ENCODE measurements at places on chromosomes 11 and 22. TPM values are rescaled to one million over a fixed set of nuclear protein-coding genes. Genes with fewer than 3 reads are reported as not detected.

Gene APOL5
- total RNA-seq: 0.69 TPM

Gene KCNA4
- total RNA-seq: 0.11 TPM

- DNase-seq: no peak
These were observed 492.6 kb downstream of the CNTN5 start for GRCh38 chr11:99513368-99513767.

- DNase-seq: no peak
These were observed 58.5 kb downstream of the GUCY1A2 start for GRCh38 chr11:106959800-106960199.

DNA sequence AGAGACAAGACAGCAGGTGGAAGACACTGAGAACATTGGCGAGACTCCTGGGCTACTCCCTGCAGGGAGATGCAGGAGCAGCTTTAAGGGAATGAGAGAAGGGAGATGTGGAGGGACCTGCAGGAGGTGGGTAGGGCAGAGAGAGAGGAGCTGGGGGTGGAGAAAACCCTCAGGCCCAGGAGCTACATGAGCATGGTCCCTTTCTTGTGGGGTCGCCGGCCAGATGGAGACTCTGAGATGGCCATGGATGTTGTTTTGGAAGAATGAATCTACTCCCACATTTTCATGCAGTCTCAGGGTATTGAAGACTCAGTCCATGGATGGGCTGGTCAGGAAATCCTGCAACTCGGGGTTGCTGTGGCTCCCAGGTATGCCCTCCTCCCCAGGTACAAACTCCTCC lies 1381.9 kb downstream of the TBC1D22A start:
- DNase-seq: no peak

Gene ZNF280B
- total RNA-seq: 3.1 TPM

Gene CLMP
- 20.8 TPM for total RNA-seq

DNA sequence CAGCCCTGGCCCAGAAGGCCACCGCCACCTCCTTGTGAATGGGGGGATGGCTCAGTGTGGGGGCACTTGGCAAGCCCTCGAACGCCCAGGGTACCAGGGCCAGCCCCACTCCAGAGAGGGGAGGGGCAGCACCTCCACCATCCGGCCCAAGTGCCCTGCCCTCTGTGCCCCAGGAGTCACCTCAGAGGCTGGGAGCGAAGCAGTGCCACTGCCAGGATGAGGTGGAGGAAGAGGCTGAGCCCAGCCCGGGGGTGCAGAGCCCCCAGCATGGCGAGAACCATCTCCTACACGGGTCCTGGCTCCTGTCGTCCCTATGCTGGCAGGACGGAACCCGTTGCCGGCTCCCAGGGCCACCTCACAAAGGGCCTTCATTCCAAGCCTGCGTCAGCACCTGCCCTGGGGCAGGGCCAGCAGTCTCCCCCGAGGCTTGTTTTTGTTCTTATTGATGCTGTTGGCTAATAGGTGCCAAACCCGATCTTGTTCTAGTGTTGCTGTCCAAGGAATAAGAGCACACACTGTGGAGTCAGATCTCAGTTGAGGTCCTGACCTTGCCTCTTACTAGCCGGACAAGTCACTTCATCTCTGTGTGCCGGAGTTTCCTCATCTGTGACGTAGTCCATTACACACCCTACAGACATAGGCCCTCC lies at the start of gene FREY1:
Gene FREY1 (minus strand): TSS at position 307 of the 647 bp plus-strand sequence. CDS start 26 bp downstream, at position 281.
- DNase-seq: no peak

DNA sequence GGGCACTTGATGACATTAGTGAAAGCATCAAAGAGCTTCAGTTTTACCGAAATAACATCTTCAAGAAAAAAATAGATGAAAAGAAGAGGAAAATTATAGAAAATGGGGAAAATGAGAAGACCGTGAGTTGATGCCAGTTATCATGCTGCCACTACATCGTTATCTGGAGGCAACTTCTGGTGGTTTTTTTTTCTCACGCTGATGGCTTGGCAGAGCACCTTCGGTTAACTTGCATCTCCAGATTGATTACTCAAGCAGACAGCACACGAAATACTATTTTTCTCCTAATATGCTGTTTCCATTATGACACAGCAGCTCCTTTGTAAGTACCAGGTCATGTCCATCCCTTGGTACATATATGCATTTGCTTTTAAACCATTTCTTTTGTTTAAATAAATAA lies 10.6 kb downstream of the REXO2 start:
- DNase-seq: no peak

GRCh38 chr11:12199231-12199948 lies 89.0 kb downstream of the MICAL2 start:
- DNase-seq: no peak

Gene PGA4
- total RNA-seq: not detected

- DNase-seq: no peak
These were observed 3.1 kb downstream of the TP53AIP1 start for GRCh38 chr11:128939591-128939990.

GRCh38 chr22:17119481-17120202 lies 1.5 kb downstream of the TMEM121B start:
- peak; percentile 68 for DNase-seq

- DNase-seq: peak; percentile 82
These were observed at the start of gene RAB38 for GRCh38 chr11:88174709-88175568. Gene RAB38 (minus strand): TSS chr11:88175443. CDS start chr11:88175384, 59 bp downstream.

Gene IL17REL
- total RNA-seq: not detected

- DNase-seq: no peak
These were observed 2.6 kb upstream of the SLC5A1 start for GRCh38 chr22:32040324-32040904.

GRCh38 chr11:134517621-134518293 lies 105.7 kb upstream of the B3GAT1 start:
- DNase-seq: no peak

DNA sequence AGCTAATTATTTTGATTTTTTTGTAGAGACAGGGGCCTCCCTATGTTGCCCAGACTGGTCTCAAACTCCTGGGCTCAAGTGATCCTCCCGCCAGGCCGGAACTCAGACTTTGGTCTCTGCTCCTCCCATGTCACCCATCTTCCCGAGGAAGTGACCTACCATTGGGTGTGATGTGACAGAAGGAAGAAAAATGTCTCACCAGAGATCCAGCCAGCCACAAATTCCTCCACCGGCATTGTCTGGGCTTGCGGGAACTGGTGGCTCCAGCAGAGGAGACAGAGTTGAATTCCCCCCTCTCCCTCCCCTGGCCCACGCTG lies 772 bp downstream of the SLC25A45 start:
- DNase-seq: no peak

- DNase-seq: peak; percentile 75
These were observed 40.9 kb downstream of the SERPINH1 start for GRCh38 chr11:75602951-75603350.

DNA sequence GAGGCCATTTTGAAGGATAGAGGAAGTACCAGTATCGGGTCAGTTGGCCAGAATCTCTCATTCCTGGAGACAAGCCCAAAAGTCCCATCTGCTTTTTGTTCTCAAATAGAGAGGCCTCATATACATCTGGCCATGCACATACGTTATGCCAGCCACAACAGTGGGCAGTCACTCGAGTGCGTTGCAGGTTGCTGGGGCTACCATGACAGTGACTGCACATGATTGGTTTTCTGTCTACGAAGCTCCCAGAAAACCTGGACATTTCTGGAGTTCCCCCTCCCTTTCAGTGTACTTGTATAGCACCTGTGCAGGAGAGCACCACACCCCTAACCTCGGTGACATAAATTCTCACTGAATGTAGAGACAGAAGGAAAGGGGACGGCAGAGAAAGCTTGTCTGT lies 62.1 kb downstream of the C22orf31 start:
- DNase-seq: no peak

Gene IRAG1
- not detected for total RNA-seq

GRCh38 chr11:76236092-76236999 lies 30.0 kb upstream of the WNT11 start:
- DNase-seq: peak; percentile 72

- no peak for DNase-seq
These were observed 65.5 kb upstream of the CHORDC1 start for GRCh38 chr11:90288212-90288821.

- DNase-seq: peak; percentile 99
These were observed at the start of the genes CHEK2 and HSCB for GRCh38 chr22:28741785-28742561. Gene CHEK2 (minus strand): TSS chr22:28741820. CDS start chr22:28734721, 7,099 bp downstream. Gene HSCB (plus strand): TSS chr22:28742039. CDS start chr22:28742096, 57 bp downstream.

GRCh38 chr22:23113067-23113846 lies 28.5 kb downstream of the RSPH14 start:
- peak; percentile 18 for DNase-seq

DNA sequence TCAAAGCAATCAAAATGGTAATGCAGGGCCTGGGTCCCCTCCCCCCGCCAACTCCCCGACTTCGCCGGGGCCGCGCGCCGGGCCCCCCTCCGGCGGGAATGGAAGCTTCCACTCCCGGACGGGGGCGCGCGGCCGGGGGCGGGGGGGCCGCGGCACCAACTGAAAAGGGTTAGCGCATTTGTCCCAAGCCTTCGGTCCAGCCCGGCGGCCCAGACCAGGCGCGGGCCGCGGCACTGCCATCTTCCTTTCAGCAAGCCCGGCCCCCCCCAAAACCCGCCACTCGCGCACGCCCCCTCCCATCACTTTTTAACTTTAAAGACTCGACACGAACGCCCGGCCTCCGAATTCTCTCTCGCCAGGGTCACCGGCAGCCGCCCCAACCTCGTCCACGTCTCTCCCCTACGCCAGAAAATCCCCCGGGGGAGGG lies 2.8 kb downstream of the PHF21B start:
- DNase-seq: peak; percentile 44

DNA sequence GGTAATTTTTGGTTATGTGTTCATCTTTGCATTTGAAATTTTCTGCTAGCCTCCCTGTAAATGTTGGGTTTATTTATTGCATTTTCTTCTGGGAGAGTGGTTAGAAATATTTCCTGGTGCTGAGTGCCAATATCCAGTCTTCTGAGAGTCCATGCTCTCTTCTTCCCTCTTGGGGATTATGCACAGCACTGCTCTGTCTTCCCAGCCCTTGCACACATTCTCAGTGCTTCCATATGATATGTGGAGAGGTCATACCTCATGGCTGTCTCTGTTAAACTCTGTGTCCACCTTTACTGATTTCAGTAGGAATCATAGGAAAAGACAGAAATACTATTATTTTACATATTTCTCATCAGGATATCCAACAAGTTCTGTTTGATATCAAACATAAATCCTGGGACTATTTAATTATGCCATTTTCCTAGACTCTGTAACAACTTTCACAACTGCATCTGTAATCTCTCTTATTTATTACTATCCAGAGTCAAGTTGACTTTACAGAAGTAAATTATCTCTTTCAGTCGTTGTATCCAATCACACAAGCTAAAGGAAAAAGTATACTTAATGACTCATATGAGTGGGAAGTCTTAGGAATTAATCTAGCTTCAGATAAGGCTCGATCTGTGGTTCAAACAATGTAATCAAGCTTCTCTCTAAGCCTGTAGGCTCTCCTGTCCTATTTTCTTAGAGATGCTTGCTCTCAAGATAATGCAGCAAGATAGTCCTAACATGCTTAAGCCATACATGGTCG lies 2.7 kb upstream of the NXPE1 start:
- DNase-seq: peak; percentile 24

DNA sequence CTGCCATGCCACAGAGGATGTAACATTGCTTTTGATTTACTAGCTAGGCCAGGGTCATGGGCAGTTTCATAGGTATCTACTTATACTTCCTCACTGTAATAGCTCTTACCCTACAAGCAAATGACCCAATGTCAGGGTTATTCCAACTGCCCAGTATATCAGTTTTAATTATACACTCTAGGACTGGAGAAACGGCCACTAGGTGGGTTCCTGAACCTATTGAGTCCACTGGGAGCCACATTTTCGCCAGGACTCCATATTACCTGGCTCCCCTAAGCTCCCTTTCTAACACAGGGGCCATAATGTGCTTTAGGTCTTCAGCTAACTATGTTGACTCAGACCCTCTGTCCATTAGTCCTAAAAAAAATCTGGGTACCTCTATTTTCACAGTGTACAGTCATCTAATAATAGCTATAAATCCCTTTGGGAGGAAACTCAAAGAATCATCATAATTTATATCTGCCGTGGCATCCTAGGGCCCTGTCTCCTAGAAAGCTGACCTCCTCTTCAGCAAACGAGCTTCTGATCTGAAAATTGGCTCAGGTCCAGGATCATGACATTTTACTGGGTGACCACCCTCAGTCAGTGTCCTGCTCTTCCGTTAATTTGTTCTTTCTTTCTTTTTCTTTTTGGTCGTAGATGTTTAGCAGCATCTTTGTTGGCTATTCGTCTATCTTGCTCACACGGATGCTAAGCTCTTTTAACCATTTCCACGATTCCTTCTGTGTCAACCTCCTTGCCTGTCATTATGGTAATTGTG lies 244.3 kb downstream of the FAM76B start:
- no peak for DNase-seq

Gene CTSF
- total RNA-seq: 7.5 TPM

Gene NPAS4
- total RNA-seq: 0.11 TPM

Gene SEPTIN5
- total RNA-seq: 7.8 TPM

Gene NXPE4
- total RNA-seq: not detected

- DNase-seq: no peak
These were observed 385.9 kb upstream of the API5 start for GRCh38 chr11:42925916-42926315.

DNA sequence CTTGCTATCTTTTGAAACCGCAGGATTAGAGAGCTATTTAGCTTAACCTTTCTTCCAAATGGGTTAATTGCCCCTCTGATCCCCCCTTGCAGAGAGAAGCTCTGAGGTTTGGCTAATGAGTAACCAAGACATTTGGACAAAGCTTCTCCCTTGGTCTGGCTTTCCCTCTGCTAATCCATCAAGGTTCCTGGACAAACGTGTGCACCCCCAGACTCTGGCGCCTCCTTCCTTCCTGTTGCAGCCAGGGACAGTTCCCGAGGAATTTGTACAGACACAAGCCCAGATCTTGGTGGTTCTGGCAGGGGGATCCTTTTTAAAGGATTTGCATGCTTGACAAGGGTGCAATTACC lies 1.6 kb downstream of the KIAA1671 start:
- DNase-seq: peak; percentile 29

Gene OR52E8
- not detected for total RNA-seq

DNA sequence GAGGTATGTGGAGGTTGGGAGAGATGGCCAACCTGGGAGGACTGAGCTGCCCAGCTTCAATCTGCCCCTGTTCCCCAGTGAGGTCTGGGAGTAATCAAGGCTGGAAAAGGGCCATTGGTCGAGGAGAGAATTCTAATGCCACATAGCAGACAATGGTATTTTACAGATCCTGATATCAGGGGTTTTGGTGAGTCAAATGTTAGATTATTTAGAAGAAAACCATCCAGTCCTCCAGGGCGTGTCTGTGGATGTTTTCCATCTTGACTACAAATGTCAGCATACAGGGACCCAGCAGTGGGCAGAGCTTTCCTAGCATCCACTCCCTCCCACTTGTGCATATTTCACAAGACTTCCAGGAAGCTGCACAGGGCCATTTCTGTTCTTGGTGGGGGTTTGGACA lies 107.9 kb downstream of the SCN3B start:
- no peak for DNase-seq

Data from Daoy (cell line).